ENCODE measurements at places on chromosomes 5 and 9.
A peak's percentile ranks its signal among the peaks of the same experiment; 100 is the strongest.

DNA sequence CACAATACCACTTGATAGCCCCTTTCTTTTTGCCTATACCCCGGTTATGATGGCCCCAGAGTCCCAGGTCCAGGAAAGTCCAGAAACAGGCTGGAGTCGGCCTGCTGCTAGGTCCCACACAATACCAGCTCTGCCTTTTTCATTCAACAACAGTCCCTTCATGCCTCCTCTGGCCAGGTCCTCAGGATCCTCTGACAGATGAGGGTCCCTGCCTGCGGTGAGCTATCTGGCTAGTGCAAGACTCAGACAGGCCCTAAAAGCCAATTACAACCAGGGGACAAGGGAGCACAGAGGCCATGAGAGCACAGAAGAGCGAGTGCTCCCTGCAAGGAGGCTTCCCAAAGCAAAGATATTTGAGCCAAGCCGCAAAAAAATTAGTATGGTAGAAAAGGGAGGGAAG lies 84.8 kb upstream of the ZBTB43 start:
- DNase-seq = no peak

GRCh38 chr5:14439087-14439871 lies 142.3 kb upstream of the OTULINL start:
- DNase-seq = no peak

DNA sequence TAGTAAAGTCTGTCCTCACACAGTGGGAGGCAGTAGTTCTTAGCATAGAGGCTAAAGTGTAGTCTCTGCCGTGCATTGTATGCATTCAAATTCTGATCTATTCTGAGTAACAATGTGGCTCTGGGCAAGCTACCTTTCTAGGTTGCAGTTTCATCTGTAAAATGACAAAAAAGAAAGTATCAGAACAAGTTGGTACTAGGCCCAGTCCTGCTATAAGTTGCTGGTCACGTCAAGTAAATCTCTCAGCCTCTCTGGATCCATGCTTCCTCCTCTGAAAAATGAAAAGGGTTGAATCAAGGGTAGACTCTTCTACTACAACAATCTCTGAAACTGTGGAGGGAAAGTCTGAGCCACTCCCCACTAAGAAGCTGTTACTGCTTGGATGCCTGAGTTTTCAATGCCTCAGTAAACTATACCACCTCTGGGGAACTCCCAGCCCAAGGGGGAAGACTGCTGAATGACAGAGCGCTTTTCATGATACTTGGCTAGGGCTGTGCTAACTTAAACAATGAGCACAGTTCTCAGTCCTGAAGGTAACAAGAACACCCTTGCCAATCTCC lies 34.5 kb upstream of the SPARC start:
- DNase-seq = no peak

- DNase-seq = no peak
These were observed 69.2 kb upstream of the SREK1 start for GRCh38 chr5:66074901-66075300.

DNA sequence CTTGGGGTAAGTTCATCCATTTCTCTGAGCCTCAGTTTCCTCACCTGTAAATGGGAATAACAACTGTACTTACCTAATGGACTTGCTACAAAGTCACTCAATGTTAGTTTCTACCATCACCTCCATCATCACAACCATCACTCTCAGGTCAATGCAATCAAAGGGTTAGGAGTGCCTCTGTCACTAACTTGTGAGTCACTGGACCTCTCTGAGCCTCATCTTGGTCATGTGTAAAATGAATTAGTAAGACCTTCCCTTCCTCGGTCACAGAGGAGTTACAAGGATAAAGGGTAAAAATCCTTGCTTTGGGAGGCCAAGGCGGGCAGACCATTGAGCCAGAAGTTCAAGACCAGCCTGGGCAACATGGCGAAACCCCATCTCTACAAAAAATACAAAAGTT lies 12.8 kb downstream of the FABP6 start:
- DNase-seq = no peak

DNA sequence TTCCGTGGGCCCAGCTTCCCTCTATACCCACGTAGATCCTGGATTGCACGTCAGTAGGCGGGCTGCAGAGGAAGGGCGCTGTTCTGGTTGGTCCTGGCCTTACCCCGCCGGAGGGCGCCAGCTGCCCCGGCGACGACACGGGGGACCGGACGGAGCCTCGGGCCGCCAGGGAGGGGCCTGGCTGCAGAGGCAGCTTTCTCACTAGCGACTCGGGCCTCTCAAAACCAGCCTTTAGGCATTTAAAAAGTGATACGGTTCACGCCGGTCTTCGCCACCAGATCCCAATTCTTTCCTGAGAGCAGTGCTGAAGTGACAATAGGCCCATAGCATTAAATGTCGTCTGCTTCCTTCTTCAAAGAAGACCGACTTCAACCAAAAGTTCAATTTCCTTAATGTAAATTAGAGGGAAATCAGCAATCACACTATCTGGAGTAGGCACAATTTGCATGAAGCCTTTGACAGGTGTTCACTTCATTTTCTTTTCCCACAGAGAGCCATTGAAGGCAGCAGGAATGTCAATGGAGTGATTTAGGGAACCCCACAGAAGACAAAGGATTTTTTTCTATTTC lies 17.6 kb upstream of the UBE2D2 start:
- DNase-seq = no peak

GRCh38 chr5:139637438-139638089 lies 10.6 kb upstream of the CXXC5 start:
- peak; percentile 86 for DNase-seq

DNA sequence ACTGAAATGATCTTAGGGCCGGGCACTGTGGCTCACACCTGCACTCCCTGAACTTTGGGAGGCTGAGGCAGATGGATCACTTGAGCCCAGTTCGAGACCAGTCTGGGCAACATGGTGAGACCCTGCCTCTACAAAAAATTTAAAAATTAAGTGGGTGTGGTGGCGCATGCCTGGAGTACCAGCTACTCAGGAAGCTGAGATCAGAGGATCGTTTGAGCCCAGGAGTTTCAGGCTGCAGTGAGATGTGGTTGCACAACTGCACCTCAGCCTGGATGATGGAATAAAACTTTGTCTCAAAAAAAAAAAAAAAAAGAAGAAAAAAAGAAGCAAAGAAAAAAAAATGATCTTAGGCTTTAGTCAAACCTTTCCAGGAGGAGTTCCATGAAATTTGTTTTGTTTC lies 41.8 kb downstream of the MEF2C start:
- no peak for DNase-seq

GRCh38 chr5:32434221-32434620 lies 10.3 kb downstream of the ZFR start:
- DNase-seq = no peak

DNA sequence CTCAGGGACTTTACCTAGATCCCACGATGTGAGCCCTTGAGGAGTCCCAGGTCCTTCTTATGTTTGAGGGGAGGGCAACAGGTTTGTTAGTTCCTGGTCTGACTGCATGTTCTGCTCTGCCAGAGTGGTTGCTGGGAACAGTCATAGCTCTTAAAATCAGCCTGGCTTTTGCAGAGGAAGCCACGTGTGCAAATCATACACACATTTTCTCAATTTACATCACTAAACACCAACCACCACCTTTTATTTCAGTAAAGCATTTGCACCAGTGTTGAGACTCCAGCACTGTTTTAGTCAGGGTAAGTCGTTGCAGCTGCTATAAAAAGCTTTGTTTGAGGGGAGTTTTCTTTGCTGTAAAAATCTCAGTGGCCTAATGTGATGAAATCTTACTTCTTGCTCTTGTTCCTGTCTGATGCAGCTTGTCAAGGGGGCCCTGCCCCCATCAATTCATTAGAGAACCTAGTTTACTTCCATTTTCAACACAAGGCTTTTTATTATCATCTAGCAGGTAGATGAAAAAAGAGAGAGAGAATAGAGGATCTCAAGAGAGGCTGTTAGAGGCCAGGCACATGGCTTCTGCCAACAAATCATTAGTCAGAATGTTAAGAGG lies 70.3 kb upstream of the VCAN start:
- no peak for DNase-seq
